ENCODE measurements at places on chromosomes 6 and 20. TPM values are rescaled to one million over a fixed set of nuclear protein-coding genes. Genes with fewer than 3 reads are reported as not detected.

UBE3D gene
- 21.9 TPM for total RNA-seq

DNA sequence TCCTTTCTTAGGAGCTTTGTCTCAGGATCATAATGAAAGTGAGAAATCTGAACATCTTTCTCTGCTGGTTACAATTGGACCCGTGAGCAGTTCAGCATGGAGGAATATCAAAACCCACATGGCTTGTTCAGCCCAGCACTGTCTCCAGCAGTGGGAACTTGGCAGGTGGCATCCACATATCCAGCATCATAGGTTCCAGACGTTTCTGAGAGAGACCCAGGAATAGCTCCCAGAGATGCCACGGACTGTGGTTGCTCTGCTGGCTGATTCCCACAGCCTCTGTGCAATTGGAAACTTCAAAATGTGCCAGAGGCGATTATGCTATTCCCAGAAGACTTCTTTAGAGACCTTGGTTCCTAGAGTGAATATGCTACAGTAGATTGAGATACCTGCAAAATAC lies 76.4 kb downstream of the PHACTR2 start:
- H3K4me3 ChIP-seq: no peak overlapping the region
- H3K27ac ChIP-seq: no peak overlapping the region
- H3K4me1 ChIP-seq: no peaks in the 10 kb centered on the region
- no peak for DNase-seq
- H3K27me3 ChIP-seq: no peaks in the 10 kb centered on the region

GRCh38 chr6:79665725-79666551 lies 34.8 kb downstream of the SH3BGRL2 start:
- no peaks in the 10 kb centered on the region for H3K4me1 ChIP-seq
- H3K36me3 ChIP-seq: no peaks in the 10 kb centered on the region
- H3K27ac ChIP-seq: no peak overlapping the region

- no peak overlapping the region for H3K4me3 ChIP-seq
- no peaks in the 10 kb centered on the region for H3K36me3 ChIP-seq
- H3K4me1 ChIP-seq: peaks cover 29% of the 10 kb centered on the region
- H3K27me3 ChIP-seq: no peaks in the 10 kb centered on the region
- no peak overlapping the region for H3K27ac ChIP-seq
- DNase-seq: no peak
Observed at GRCh38 chr20:41009946-41010345, 18.7 kb upstream of the TOP1 start.

GRCh38 chr6:36064770-36065396 lies 37.3 kb downstream of the MAPK14 start:
- peaks cover under 1% of the 10 kb centered on the region for H3K36me3 ChIP-seq
- H3K4me1 ChIP-seq: no peaks in the 10 kb centered on the region
- H3K27me3 ChIP-seq: no peaks in the 10 kb centered on the region
- H3K4me3 ChIP-seq: no peak overlapping the region
- no peak for DNase-seq
